Caco-2 (cell line): ENCODE measurements at places on chromosomes 1 and 21. TPM values are rescaled to one million over a fixed set of nuclear protein-coding genes. Genes with fewer than 3 reads are reported as not detected.

CD244 gene
- 0.11 TPM in 1 of 2 replicates, not detected in the other for total RNA-seq

ZMYM4 gene
- total RNA-seq: 26.5 and 31.1 TPM in 2 replicates

ECE1 gene
- 49.6 and 50.2 TPM in 2 replicates for total RNA-seq

NCAM2 gene
- total RNA-seq: not detected in 2 replicates

TNN gene
- total RNA-seq: 0.12 TPM in 1 of 2 replicates, not detected in the other

PLPPR5 gene
- not detected in 2 replicates for total RNA-seq

FAM151A gene
- 21.4 and 22.3 TPM in 2 replicates for total RNA-seq

SMPDL3B gene
- 11.3 and 11.7 TPM in 2 replicates for total RNA-seq

TBX15 gene
- 0.11 TPM in 1 of 2 replicates, not detected in the other for total RNA-seq

DTL gene
- total RNA-seq: 20.3 and 23.6 TPM in 2 replicates

VWA1 gene
- 73.7 and 74.7 TPM in 2 replicates for total RNA-seq

FAM131C gene
- total RNA-seq: 0.41 and 0.44 TPM in 2 replicates

SLC44A3 gene
- 16.9 and 23.7 TPM in 2 replicates for total RNA-seq

TNFSF4 gene
- total RNA-seq: 1.3 and 1.7 TPM in 2 replicates

G0S2 gene
- 40.4 and 45.7 TPM in 2 replicates for total RNA-seq

HCRTR1 gene
- not detected in 2 replicates for total RNA-seq

RBBP5 gene
- total RNA-seq: 17.9 and 19.0 TPM in 2 replicates

HSD3B2 gene
- not detected in 2 replicates for total RNA-seq

KDM5B gene
- total RNA-seq: 62.7 and 67.5 TPM in 2 replicates

PLA2G2A gene
- 9.2 and 13.0 TPM in 2 replicates for total RNA-seq

LCE1B gene
- not detected in 2 replicates for total RNA-seq

RAP1GAP gene
- 7.2 and 9.3 TPM in 2 replicates for total RNA-seq
